ENCODE measurements at places on chromosomes 5 and 9.
A peak's percentile ranks its signal among the peaks of the same experiment; 100 is the strongest.

DNA sequence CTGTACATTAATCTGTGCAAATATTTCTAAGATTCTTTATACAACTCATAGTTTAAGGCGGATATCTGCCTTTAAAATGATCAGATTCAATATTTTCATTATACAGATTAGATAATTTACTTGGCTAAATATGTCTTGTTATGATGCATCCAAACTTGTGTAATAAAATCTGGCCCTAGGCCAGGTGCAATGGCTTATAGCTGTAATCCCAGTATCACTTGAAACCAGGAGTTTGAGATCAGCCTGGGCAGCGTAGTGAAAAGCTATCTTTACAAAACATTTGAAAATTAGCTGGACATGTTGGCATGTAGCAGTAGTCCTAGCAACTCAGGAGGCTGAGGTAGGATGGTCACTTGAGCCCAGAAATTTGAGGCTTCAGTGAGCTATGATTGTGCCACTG is 2002.2 kb upstream of the ACO1 start:
- DNase-seq, result no peak

- no peak for DNase-seq
Measured at GRCh38 chr9:100058699-100059579, 39.9 kb downstream of the ERP44 start.

- DNase-seq, result no peak
Measured at GRCh38 chr5:122301016-122301415, 11.0 kb upstream of the SNCAIP start.

GRCh38 chr5:10250806-10251276 is 761 bp downstream of the CCT5 start:
- no peak for DNase-seq

GRCh38 chr5:137636830-137637714 is 98.8 kb downstream of the KLHL3 start:
- DNase-seq, result peak; percentile 36

GRCh38 chr9:134833294-134833880 is 47.2 kb upstream of the FCN2 start:
- no peak for DNase-seq

- peak; percentile 88 for DNase-seq
Measured at GRCh38 chr9:111287127-111287526, 42.9 kb downstream of the OR2K2 start.

- no peak for DNase-seq
Measured at GRCh38 chr5:101160002-101160401, 256.9 kb upstream of the ST8SIA4 start.

GRCh38 chr5:180858586-180858985 is 2.5 kb downstream of the ZFP62 start:
- DNase-seq, result no peak

DNA sequence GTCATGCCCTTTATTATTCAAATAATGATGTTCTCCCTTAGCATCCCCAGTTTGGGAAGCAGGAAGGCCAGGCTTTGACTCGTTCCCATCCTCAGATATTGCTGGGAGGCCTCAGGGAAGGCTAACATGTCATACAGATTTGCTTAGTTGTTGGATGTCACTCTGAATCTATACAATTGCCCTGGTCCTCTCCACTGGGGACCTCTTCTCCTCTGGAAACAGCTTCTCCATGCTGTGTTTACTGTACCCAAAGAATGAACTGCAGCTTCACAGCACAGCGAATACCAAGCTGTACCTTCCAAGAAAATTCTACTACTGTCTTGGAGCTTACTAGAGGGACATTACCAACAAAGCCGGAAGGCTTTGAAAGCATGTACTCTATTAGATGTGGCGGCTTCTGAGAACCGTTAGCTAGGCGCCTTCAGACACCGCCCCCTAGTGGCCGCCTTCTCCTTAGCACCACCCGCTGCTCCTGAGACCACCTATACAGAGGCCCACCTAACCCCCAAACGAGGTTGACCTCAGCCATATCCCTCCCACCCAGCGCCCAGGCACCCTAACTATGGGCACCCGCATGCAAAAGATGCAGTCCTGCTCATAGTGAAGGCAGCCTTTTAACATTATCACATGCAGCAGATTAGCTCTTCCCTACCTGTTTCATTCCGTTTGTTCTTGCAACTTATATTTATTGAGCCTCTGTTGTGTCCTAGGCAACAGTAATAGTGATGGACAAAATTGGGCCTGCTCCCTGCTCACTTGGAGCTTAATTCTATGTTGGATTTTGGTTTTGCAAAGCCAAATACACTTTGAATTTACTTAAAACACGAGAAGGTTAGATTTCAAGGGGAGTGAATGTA is 34.9 kb upstream of the FOXI1 start:
- peak; percentile 41 for DNase-seq

DNA sequence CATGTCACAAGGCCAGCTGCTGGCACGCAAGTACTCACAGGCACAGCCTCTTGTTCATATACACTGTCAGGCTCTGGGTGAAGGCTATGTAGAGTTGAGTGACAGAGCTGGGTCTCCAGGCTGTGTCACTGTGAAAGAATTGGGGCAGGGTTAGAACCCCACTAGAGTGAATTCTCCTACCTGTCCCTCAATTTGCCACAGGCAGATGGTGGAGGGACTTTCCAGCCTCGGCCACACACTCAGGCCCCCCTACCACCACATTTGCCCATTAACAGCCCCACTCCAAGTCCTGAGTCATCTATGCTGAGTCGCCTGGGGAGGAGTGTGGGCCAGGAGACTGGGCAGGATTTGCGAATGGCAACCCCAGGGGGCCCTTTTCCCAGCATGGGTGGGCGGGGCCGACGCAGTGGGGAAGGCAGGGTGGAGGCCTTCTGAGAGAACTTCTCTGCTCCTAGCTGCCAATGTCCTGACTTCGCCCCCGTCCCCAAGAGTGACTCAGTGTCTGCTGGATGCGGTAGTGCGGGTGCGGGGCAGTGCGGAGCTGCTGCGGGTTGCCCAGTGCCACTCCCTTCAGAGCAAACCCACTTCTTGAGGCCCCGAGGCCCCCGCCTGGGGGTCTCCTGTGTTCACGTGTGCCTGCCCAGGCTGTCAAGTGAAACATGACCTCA is 50.3 kb upstream of the PSD2 start:
- peak; percentile 94 for DNase-seq

DNA sequence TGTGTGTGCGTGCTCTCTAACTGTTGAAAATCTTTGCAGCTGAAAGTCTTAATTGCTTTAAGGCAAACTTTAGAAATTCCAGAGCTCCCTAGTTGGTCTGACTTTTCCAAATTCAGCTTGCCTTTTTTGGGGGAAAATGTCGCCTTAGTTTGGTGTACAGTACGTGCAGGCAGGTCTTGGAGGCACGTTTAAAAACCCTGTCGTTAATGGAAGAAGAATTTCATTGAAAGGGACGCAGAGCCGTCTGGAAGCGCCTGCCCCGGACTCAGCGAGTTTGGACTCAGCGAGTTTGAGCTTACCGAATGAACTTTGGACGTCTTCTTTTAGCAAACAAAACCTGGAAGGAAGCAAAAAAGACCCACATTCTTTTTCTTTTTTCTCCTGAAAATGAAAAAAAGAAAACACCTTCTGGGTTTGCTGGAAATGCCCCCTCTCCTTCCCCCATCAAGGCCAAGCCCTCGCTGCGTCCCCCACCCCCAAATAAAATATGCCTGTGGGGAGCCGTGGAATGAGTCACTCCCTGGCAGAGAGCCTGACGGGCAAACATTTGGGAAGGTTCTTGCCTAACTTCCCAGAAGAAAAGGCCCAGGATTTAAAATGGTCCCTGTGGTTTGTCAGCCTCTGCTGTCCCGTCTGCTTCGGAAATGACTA is 1.5 kb downstream of the NEK6 start:
- peak; percentile 96 for DNase-seq

GRCh38 chr5:146884066-146884626 is 5.6 kb upstream of the PPP2R2B start:
- DNase-seq, result no peak

DNA sequence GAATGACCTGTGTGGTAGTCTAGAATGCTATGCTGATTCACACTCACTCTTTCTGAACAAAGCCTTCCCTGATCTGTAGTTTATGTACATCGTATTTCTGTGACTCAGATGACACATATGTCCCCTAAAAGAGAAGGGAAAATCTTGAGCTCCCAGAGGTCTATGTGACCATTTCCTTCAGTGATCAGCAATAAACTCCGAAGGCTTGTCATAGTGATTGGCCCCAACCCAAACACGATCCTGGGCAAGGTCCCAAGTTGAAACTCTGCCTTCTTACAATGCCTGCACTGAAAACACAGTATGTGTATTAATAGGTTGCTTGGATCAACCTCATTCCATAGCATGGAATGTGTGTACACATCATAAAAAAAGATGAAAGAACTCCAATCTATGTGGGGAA is 685.8 kb downstream of the MAT2B start:
- peak; percentile 82 for DNase-seq

DNA sequence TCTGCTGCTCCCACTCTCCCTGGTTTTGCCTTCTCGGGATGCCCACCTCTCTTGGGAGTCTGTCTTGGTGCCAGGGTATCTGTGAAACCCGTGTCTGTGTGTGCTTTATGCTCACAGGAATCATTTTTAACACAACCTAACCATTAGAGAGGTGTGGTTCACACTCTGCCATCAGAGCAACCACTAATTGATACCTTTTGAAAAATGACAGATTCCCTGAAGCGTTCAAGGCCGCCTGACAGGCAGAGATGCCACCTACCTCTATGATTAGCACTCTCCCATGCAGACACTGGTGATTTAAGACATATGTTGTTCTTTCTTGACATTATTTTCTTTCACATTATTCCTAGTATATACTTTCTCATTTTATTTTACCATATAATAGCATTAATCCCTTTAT is 207.3 kb upstream of the SGCD start:
- no peak for DNase-seq

GRCh38 chr5:175542232-175542965 is 64.0 kb downstream of the SFXN1 start:
- DNase-seq, result no peak

DNA sequence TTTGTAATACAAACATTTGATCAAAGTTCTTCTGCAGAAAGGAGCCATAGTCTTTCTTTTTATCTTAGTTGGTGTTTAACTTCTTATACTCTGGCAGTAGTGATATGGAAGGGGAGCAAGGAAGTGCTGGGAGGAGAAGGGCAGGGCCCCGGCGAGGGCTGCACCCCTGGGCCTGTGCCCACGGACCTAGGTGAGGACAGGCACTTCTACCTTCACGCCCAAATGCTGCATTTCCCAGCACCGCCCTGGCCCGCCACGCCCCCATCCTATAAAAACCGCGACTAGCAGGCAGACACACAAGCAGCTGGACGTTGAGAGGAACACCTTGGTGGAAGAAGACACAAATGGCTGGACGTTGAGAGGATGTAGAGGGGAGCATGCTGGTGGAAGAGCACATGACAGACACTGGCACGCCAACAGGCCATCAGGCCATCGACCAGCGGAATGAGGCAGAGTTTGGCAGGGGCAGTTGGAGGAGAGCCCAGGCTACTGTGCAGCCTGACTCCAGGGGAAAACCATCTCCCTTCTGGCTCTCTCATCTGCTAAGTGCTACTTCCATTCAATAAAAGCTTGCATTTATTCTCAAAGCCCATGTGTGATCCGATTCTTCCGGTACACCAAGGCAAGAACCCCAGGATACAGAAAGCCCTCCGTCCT is 81.5 kb upstream of the C9orf72 start:
- no peak for DNase-seq

DNA sequence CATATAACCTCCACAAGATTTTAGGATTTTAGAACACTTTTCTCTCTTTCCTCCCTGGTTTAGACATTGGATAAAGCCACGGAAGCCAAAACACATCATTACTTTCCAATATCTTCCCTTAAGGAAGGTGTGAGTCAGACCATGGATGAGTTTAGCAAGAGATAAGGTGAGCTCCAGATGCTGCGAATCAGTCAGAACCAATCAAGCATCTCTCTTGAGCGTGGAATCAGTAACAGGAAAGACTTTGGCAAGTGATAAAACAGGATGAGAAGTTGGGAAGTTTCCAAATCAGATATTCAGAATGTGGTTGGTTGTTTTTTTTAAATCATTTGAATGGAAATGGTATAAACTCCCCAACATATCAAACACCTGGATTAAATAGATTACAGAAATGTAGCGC is 397.8 kb downstream of the EFNA5 start:
- peak; percentile 2 for DNase-seq

DNA sequence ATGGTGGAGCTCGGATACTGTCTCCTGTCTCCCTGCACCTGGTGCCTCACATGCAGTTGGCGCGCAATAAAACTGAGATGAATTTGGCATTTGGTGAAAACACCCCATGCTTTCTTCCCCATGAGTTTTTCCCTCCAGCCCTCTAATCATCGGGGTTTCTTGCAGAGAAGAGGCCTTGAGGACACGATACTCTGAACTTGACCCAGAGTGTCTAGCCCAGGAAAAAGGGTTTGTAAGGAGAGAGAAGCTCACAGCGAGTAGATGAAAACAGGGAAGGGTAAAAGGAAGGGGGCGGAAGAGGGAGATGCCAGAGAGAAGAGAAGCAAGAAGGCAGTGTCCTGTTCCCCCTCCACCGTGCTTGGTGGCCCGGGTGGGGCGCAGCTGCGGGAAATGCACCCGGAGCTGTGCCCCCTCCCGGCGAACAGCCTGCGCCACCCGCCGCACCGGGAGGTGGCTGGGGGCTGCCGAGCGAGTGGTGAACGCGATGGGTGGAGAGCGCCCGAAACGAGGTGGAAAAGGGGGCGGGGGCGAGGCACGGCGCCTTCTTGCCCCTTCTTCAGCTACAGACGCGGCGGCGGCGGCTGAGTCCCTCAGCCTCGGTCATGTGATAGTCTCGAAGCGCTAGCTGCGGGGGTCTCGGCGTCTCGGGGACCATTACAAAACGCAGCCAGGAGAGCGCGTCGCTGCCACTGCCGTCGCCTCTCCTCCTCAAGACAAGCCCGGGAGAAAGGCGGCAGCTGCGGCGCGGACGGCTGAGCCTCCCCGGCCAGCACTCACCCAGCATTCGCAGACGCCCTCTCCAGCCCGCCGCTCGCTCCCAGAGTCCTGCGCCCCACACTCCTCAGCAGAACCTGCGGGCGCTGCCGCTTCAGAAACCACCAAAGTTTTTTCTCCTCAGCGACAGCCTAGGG is 1.1 kb upstream of the FOXB2 start:
- no peak for DNase-seq

DNA sequence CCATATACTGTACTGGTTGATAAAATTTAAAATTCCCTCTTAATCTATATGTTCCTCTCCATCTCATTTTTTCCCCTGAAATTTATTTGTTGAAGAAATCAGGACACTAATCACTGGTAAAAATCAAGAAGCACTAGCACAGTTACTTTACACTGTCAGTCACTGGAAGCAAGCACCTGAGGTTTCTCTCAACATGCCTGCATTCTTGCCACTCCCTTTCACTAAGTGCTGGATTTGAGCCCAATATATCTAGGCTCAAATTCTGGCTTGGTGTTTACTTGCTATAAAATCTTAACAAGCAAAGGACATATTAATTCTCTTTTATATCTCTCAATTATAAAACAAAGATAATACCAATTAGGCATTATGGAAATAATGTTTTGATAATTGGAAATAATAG is 58.6 kb downstream of the DIAPH1 start:
- peak; percentile 30 for DNase-seq

DNA sequence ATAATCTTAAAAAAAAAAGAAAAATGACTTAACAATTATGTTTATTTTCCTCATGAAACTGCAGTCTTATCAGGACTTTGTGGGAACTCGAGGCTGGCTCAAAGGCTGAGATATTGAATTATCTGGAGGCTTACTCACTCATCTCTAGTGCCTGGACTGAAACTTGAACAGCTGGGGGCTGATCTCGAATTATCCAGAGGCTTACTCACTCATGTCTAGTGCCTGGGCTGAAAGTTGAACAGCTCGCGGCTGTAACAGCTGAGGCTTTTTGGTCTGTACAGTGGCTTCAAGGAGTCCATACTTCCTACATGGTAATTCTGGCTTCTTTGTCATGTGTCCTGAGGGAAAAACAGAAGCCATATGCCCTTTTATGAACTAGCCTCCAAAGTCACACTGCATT is 371.9 kb downstream of the CETN3 start:
- peak; percentile 29 for DNase-seq

GRCh38 chr5:10625700-10626472 is 62.0 kb downstream of the ANKRD33B start:
- DNase-seq, result no peak
